ENCODE measurements at places on chromosomes 3 and 15. TPM values are rescaled to one million over a fixed set of nuclear protein-coding genes. Genes with fewer than 3 reads are reported as not detected.

CLDN16 gene
- not detected for total RNA-seq

DAZL gene
- not detected for total RNA-seq

AHSG gene
- total RNA-seq: not detected

DNA sequence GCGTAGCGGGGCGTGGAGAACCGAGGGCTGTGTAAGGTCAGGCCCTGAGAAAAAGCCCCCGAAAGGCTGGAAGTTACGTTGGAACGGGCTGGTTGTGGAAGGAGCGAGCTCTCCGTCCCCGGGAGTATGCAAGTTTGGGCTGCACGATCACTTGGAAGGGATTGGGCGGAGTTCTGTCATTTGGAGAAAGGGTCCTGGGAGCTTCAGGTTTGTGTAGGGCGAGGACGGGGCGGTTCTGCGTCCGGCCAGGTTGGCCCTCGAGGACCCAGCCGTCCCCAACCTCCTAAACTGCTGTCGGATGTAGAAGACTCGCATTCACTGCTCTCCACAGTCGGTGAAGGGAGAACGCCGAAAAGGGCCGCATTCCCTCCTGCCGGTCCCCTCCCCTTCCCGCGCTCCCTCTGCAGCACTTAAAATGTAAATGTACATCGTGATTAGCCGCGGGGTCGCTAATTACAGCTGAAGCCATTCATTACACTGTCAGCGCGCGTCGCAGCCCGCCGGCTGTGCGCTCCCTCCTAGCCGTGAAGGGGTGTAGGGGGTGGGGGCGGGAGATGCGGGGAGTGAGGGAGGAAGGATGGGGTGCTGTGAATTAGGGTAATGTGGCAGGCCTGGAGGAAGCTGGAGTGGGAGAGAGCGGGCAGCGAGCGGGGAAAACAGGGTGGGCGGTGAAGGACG lies 2.5 kb upstream of the RPP25 start:
- DNase-seq: no peak

GRCh38 chr15:59256482-59256881 lies 49.8 kb downstream of the LDHAL6B start:
- DNase-seq: no peak

DNA sequence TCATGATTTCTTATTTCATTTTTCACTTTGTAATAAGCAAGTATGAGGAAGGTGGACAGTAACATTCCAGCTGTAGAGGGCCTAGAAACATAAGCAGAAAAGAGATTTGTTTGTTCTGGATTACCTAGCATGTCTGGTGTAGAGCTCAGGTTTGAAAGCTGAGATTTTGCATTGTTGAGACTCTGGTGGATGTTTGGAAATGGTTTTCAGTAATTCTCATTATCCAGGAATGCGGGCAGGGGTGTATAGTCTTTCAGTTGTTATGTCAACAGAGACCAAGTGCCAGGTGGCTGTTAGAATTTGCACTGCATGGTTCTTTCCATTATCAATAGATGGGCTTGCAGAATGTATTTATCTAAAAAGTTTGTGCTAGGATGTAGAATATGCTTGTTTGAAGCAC lies 10.9 kb downstream of the GPD1L start:
- no peak for DNase-seq

DNA sequence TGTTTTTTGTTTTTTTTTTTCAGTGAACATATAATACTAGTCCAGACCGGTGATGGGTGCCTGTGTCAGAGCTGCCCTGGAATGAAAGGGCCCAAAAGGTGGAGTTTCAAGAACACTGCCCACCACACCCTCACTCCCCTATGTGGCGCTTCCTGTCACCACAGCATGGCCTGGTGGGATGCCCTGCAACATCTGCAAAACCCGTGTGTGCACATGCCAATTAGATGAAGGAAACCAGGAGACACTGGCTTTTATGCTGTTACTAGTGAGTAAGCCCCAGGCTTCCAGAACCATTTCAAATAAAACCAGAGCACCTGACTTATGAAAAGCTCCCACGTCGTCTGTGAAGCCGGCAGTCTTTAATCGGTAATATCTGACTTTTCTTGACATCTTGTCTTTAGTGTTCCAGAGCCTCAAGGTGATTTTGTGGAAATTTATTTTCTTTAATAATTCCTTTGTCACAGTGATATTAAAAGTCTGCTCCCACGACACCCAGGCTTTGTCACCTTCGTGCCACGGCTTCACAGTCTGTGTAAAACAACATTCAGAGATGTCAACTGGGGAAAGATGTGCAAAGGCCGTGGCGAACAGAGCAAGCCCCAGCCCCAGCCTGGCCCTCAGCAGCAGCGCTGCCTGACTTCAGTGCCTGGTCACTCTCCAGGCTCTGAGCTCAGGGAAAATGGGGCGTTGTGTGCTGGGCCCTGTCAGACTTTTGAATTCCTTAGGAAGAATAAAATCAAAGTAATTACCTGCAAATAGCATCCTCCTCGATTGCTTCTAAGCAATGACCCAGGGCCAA lies 6.4 kb downstream of the CFAP92 start:
- DNase-seq: no peak

GRCh38 chr3:78729946-78730345 lies 1037.9 kb downstream of the ROBO1 start:
- DNase-seq: no peak

- no peak for DNase-seq
Measured at GRCh38 chr15:90240856-90241255, 6.8 kb downstream of the GDPGP1 start.

DNA sequence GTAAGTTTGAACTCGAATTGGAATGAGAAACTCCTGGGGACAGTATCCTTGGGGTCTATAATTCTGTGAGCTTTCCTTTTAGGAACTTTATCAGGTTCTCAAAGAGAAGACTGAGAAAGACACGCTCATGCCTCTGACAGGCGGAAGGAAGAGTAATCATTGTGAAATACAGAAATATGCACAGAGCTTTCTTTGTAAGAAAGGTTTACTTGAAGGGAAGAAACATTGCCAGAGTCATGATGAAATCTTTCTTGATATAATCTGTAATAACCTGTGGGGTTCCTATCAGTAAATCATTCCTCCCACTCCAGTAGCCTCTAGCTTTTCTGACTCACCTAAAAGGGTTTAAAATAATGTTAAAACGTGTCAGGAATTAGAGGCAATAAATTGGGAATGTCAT lies 83.6 kb upstream of the CCDC39 start:
- DNase-seq: no peak

GRCh38 chr3:50358355-50358910 lies 888 bp downstream of the TMEM115 start:
- no peak for DNase-seq

DNA sequence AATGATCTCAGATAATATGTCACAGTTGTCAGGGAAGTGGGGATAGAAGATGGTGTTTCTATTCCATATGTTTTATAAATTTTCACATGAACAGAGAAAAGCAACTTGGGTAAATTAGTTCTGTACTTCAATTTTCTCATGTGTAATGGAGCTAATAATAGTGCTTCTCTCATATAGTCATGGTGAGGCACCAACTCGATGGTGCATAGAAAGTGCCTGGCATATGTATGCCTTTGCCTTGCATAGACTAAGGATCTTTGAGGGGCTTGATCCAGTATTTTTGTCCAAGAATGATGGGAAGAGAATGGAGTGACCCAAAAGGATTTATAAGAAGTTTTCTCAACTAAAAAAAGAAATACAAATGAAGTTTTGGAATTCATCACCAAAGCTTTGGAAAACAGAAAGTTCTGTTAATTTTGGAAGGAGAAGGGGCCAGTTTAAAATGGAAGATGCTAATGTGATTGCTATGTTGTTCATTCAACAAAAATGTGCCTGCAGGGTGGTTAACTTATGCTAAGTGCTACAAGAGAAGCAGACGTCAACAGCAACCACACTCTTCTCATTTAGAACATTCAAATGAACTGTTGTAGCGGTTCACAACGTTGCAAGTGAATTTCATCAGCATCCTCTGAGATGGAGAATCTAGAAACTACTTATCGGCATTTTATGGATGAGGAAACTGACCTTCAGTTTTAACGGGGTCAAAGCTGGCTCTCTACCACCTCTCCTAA lies 86.1 kb downstream of the RTP4 start:
- no peak for DNase-seq

DNA sequence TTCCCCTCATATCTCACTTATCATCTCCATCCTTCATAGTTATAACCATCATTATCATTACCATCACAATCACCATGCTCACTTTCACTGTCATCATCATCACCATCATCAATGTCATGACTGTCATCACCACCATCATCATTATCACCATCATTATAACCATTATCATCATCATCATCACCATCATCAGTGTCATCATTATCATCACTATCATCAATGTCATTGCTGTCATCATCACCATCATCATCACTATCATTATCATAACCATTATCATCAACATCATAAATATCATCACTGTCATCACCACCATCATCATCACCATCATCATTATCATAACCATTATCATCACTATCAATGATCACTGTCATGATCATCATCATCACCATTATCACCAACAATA lies 44.1 kb downstream of the SSUH2 start:
- DNase-seq: no peak

- DNase-seq: no peak
Measured at GRCh38 chr15:63382966-63383710, 1.5 kb upstream of the CA12 start.

DNA sequence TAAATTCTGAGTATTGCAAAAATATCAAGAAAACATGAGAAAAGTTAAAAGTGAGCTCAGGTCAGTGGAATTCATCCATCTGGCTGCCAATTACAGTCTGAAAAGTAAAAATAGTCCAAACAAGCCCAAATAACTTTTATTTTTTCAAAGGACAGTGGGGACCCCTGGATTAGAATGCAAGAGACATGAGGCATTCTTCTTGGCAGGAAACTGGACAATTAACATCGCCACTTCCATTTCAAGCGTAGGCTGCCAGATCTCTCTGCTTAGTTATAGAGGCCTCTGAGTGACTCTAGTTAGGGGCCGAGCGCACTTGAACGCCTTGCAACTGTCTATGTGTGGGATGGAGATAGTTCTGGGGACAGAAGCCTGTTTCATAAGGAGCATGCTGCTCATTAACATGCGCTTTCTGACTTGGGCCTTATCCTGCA lies 189.1 kb downstream of the GHSR start:
- DNase-seq: no peak

DNA sequence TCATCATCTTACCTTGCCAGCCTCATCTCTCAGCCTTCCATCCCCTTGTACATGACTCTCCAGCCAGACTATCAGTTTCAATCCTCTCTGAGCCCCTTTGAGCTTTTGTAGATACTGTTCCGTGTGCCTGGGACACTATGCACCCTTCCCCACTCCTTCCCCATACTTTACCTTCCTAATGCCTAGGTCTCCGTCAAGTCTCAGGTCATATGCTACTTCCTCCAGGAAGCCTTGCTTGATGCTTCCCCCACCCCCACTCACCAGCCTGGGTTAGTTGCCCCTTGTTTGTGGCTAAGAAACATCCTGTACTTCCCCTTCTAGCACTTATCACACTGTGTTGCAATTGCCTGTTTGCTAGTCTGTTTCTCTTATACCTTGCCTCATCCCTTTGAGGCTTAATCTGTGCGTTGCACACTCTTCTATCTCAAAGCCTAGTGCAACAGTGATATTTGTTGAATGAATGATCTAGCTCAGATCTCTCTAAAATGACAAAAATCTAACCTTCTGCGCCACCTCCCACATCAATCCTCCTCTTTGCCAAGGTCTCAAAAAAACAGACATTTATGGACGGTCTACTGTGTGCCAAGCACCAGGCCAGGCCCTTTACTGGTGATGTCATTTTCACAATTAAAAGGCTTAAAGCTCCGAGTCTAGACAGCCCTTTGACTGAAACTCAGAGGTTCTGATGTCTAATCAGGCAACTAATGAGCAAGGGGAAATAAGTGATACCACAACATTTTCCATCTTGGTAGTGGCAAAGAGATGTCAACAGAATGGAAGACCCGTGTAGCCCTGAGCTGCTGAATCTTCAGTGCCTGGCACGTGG lies 6.5 kb upstream of the USP3 start:
- no peak for DNase-seq

DNA sequence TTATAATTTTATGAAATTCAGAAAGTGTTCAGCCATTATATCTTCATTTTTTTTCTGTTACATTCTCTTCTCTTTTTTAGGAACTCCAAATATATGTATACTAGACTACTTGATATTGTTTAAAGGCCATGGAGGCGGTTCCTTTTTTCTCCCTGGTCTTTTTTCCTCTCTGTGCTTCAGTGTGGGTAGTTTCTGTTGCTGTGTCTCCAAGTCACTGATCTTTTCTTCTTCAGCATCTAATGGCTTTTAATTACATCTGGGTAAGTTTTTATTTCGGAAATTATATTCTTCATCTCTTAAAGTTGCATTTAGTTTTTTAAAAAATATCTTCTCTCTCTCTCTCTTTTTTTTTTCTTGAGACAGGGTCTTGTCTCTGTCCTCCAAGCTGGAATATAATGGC lies 8.9 kb downstream of the PIGX start:
- DNase-seq: no peak

- no peak for DNase-seq
Measured at GRCh38 chr3:54861248-54862067, 66.4 kb downstream of the LRTM1 start.

- DNase-seq: no peak
Measured at GRCh38 chr15:68303134-68303533, 25.6 kb downstream of the FEM1B start.

DNA sequence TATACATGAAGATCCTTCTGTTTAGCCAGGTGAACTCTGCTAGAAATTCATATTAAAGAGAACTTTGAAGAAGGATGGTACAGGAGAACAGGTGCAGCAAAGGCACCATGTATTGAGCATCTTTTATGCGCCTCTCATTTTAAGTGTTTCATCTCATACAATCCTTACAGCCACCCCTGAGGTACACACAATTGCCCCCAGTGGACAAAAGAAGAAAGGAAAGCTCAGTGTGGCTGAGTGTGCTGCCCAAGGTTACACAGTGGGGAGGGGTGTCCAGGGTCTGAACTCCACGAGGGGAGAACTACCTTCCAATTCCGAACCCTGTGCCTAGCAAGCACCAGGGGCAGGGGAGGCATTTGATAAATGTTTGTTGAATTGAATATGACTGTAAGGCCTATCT lies 98.6 kb downstream of the MECOM start:
- no peak for DNase-seq

- no peak for DNase-seq
Measured at GRCh38 chr15:51342227-51342999, 958 bp downstream of the GLDN start.

- DNase-seq: peak; percentile 72
Measured at GRCh38 chr3:42600958-42601675, 631 bp downstream of the NKTR start.

DNA sequence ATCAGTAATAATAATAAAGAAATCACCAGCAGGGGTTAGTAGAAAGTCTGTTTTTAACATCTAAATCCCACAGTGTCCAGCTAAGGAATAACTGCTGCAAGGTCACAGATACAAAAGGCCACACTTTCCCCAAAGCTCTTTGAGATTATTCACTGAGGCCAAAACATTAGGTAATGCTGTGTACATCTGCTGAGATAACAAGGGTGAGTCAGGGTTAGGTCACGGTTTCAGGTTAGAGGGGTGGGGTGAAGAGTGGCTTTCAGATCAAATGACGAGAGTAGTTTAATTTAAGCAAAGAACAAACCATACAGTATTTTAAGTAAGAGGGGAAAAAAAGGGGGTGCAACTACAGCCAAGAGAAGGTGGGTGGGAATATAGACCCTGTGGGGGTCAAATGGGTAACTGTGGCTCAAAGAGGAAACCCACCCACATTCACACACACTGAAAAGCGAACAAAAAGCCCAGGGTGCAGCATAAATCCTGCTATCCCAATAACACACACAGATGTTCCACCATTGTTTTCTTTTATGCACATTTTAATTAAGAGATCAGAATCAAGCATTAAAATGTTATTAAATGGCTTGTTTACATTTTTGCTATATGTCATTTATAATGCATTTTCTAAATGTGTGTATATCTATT lies 412.9 kb downstream of the TIGIT start:
- DNase-seq: peak; percentile 24

- no peak for DNase-seq
Measured at GRCh38 chr3:145118303-145118702, 1042.7 kb downstream of the PLOD2 start.
